Hepatocyte (in vitro differentiated cells): ENCODE measurements at places on chromosomes 13 and 19. TPM values are rescaled to one million over a fixed set of nuclear protein-coding genes. Genes with fewer than 3 reads are reported as not detected.

- no peak for DNase-seq
These were observed 530.6 kb upstream of the SPRY2 start for GRCh38 chr13:80871481-80871880.

DNA sequence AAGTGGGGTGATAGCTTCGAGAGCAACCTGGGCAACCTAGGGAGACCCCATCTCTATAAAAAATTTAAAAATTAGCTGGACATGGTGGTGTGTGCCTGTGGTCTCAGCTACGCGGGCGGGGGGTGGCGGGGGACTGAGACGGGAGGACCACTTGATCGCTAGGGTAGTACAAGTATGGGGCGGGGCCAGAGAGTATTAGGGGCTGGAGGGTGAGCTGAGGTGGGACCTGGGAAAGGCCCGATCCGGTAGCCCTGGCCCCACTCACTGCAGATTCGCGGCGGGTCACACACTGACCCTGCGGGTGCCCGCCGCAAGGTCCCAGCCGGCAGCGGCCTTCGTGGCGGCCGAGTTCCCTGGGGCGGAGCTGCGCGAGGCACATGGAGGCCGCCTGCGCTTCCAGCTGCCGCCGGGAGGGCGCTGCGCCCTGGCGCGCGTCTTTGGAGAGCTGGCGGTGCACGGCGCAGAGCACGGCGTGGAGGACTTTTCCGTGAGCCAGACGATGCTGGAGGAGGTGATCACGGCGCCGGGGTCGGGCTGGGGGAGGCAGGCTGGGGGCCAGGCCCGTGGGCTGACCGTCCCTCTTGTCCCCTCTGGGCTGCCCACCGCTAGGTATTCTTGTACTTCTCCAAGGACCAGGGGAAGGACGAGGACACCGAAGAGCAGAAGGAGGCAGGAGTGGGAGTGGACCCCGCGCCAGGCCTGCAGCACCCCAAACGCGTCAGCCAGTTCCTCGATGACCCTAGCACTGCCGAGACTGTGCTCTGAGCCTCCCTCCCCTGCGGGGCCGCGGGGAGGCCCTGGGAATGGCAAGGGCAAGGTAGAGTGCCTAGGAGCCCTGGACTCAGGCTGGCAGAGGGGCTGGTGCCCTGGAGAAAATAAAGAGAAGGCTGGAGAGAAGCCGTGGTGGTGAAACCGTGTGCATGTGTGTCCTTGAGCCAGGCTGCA lies 2.0 kb upstream of the ARHGAP45 start:
- DNase-seq = peak; percentile 84

DNA sequence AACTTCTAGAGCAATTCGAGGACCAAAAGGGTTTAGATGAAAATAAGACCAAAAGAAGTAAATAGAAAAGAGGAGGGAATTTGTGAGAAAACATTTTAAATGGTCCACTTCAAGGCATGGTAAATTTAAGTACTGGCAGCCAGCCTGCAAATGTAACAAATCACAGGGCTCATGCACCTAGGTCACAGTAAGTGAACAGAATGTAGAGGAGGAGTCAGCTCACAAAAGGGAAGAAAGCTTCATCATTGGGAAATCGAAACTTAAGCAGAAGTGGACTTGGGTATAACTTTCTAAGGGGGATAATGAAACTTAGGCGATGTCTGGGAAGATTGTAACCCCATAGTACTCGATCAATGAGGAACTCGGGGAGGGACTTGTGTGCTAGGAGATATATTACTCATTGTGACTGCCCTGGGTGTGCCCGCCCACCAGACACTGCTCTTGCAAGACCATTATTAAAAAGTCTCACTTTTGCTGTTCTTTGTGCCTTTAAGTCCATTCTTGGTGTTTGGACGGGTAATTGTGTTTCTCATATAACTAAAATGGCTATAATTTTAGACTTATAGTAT lies 1053.6 kb upstream of the MIR17HG start:
- DNase-seq = no peak

The CGB2 gene
- total RNA-seq = not detected in 2 replicates

The TSSK6 gene
- total RNA-seq = 0.87 and 1.1 TPM in 2 replicates

DNA sequence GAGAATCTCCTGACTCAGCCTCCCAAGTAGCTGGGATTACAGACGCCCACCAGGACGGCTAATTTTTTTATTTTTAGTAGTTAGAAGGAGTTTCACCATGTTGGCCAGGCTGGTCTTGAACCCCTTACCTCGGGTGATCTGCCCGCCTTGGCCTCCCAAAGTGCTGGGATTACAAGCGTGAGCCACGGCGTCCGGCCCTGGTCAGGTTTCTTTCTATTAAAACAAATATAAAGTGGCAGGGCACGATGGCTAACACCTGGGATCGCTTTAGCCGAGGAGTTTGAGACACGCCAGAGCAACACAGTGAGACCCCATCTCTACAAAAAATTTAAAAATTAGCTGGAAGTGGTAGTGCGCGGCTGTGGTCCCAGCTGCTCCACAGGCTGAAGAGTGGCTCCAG lies 1.5 kb upstream of the MED25 start:
- no peak for DNase-seq

The OR7C1 gene
- 0.03 TPM in 1 of 2 replicates, not detected in the other for total RNA-seq

- no peak for DNase-seq
These were observed 104.1 kb downstream of the DNAJC3 start for GRCh38 chr13:95781016-95781415.

DNA sequence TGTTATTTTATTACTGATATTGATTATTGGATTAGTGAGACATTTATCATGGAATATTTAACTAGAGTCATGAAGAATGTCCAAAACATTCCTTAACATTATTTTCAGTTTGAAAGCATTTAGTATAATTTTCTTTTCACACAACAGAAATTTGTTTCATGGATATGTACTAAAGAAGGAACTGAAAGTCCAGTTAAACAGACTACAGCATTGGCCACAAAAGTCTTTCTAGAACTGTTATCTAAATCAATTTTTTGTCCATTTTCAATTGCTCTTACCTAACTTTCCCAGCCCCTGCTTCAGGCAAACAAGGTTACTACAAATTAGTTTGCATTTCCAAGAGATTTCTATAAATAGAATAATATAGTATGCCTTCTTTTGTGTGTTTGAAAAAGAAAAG lies 1018.0 kb upstream of the PCDH20 start:
- no peak for DNase-seq

DNA sequence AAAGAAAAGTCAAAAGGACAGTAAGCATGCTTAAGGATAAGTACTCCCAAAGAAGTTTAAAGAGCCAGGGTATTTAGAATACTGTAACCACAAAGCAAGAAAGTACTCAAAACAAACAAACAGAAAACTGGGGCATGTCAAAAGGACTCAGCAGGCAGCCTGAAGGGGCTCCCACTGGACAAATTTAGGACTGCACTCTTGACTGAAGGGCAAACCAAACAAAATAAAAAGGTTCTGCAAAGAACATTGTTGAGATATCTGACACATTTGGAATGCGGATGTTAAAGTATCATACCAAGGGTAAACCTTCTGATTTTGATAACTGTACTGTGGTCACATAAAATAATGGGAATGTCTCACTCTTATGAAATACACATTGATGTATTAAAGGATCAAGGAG lies 157.4 kb downstream of the TNFSF13B start:
- DNase-seq = no peak

DNA sequence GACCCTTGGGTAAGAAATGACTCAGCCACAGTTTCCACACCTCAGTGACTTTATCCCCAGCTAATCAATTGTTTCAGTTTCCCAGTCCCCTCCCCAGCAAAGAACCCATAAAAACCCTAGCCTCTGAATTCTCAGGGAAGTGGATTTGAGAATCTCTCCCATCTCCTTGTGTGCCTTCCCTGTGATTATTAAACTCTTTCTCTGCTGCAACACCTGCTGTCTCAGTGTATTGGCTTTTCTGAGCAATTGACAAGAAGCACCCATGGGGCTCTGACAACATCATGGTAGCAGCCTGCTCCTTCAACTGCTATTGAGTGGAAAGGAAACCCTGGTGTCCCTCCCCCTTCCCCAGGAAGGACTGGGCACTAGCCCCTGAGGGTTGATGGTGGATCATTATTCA lies 73.7 kb downstream of the UQCRFS1 start:
- no peak for DNase-seq

DNA sequence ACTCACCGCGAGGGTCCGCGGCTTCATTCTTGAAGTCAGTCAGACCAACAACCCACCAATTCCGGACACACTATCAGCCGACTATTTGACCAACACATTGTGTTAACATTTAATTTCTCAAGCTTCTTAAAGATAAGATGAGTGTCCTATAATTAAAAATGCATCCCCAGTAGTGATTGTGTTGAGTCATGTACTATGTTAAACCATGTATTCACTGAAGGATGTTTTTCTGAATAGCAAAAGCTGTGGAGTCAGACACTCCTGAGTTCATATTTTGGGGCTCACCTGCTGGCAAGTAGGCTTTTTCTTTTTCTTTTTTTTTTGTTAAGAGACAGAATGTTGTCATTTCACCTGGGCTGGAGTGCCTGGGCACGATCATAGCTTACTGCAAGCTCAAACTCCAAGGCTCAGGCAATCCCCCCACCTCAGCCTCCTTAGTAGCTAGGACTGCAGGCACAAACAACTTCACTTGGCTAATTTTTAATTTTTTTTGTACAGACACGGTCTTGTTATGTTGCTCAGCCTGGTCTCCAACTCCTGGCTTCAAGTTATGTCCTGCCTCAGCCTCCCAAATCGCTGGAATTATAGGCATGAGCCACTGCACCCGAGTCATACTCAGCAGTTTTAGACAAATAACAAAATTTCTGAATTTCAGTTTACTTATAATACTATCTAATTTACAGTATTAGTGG lies 606.9 kb downstream of the PCDH9 start:
- DNase-seq = no peak

DNA sequence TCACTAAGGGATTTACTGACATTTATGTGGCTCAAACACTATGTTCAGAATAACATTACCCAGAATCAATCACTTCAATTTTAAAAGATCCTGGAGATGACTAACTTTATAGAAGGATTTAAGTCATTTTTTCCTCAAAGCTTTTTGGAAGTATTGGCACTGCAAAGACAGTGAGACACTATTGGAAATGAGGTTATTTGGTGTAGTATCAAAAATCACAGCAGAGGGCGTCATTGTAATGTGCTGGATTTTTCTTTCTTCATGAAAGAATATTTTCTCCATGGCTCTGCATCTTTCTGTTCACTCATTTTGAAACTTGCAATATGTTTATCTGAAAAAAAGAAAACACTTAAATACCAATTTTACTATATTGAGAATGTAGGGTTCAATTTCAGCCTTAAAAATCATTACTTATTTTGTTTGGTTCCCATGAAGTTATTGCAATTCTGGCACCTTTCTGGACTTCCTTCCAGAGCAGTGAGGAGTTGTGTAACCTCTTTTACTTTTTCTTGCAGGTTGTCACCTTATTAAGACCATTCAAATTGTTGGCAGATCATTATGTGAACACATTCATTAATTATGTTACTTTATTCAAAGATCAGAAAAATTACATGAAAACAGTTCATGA lies 3.7 kb upstream of the CSNK1A1L start:
- peak; percentile 60 for DNase-seq

DNA sequence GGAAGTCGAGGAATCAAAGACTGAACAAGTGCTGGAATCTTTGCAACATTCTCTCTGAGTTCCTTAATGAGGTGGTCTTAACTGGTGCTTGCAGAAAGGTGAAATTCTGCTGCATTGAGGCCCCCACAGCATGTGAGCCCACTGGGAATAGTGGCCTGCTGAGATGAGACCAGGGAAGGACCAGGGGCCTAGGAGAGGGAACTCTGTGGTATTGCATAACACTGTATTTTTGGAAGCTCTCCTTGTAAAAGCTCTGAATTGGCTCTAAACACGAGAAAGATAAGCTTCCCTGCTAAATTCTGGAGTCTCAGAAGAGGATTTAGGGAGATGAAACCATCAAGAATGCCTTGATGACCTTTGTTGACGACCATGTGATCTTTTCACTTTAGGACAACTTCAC lies 100.4 kb upstream of the TSC22D1 start:
- no peak for DNase-seq

- no peak for DNase-seq
These were observed 575.8 kb upstream of the KLF12 start for GRCh38 chr13:74710006-74710405.

The ZNF497 gene
- total RNA-seq = 1.5 and 1.6 TPM in 2 replicates

GRCh38 chr19:34350161-34350561 lies 14.8 kb upstream of the GPI start:
- DNase-seq = no peak

DNA sequence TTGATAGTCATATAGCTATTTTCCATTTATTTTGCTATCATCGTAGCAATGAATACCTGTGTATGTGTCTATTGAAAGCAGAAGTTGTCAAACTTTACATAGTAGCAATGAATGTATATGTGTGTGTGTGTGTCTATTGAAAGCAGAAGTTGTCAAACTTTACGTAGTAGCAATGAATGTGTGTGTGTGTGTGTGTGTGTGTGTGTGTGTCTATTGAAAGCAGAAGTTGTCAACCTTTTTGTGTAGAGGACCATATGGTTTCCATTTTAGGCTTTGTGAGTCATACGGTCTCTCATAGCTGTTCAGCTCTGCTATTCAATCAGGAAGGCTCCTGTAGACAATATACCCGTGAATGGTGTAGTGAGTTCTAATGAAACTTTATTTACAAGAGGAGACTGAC lies 20.8 kb downstream of the NLRP4 start:
- no peak for DNase-seq

The PEPD gene
- total RNA-seq = 141 and 168 TPM in 2 replicates

The MAP3K10 gene
- total RNA-seq = 6.1 and 9.5 TPM in 2 replicates

DNA sequence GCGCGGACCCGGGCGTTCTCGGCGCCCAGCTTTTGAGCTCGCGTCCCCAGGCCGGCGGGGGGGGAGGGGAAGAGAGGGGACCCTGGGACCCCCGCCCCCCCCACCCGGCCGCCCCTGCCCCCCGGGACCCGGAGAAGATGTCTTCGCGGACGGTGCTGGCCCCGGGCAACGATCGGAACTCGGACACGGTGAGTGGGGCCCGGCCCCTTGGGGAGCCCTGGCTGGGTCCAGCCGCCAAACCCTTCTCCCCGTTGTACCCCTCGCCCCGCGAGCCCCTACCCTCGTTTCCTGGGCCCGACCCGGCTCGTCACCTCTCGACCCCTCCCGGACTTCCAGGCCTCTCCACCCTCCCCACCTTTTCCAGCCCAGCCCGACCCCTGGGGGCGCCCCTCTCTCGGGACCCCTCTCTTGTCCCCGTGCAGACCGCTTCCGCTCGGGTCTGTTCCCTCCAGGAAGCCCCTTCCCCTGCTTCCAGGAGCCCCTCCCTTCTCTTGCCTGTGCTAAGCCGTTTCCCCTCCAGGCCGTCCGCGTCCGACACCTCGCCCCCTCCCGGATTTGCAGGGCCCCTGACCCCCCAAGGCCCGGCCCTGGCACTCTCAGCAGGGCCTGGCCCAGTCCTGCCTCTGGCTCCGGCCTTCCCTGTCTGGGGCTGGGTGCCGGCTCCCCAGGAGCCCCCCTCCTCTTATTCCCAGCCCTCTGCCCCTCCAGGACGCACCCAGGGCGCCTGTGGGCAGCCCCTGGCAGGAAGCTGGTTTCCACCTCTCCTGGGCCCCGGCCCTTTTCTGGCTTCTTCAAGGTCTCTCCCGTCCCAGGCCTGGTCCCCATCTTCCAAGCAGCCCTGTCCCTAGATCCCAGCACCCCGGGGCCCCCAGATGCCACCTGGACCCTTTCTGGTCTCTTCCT lies 632 bp downstream of the MARK4 start:
- DNase-seq = peak; percentile 47

GRCh38 chr19:35774274-35775045 lies 904 bp upstream of the ARHGAP33 start:
- DNase-seq = no peak

GRCh38 chr13:66212511-66212910 lies 1017.6 kb downstream of the PCDH9 start:
- no peak for DNase-seq

GRCh38 chr13:110424569-110425443 lies 117.7 kb downstream of the COL4A2 start:
- DNase-seq = peak; percentile 35
